Activated CD8-positive, alpha-beta T cell treated with anti-CD3 and anti-CD28 coated beads for 36 hours (primary cell): ENCODE measurements at places on chromosomes 11 and 22. TPM values are rescaled to one million over a fixed set of nuclear protein-coding genes. Genes with fewer than 3 reads are reported as not detected.

GRCh38 chr11:18299721-18300120 is 22.2 kb downstream of the HPS5 start:
- no peak overlapping the region for H3K27ac ChIP-seq
- no peak overlapping the region for H3K4me3 ChIP-seq
- H3K36me3 ChIP-seq, result peaks cover 37% of the 10 kb centered on the region
- H3K4me1 ChIP-seq, result no peaks in the 10 kb centered on the region
- DNase-seq, result no peak

GRCh38 chr11:109192864-109193263 is 229.1 kb upstream of the C11orf87 start:
- no peak for DNase-seq
- H3K4me3 ChIP-seq, result no peak overlapping the region
- no peaks in the 10 kb centered on the region for H3K36me3 ChIP-seq
- no peaks in the 10 kb centered on the region for H3K27me3 ChIP-seq
- H3K27ac ChIP-seq, result no peak overlapping the region
- no peaks in the 10 kb centered on the region for H3K4me1 ChIP-seq

Gene RAC2
- total RNA-seq, result 717 TPM

DNA sequence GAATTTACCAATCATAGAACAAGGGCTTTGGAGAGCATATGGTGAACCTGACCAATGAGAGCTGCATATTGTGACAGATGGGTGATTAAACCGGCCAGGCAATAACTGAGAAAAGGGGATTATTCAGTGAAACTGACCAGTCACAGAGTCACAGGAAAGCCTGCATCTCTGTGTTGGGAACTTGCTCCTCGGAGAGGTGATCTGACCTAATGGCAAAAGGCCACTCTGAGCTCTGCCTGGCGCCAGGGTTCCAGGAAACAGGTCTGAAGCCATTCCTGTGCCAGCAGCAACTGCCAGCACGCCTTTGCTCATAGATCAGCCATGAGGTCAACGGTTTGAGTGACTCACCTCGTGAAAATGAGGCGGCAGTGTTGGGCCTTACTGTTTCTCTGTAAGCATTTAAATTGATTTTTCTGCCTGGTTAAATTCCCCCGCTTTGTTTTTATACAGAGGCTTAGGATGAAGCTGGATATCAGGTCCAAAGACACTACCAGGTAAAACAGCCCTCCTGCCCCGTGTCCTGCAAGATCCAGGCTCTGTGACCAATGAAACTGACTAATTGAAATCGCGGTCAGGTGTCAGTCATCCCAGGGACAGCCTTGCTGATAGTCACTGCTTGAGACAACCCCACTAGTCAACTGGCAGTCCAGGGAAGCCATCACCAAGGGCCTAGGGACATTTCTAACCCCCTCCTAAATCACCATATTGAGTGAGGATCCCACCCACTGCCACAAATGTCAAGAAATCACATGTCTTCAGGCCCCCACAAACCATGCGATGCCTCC is 35.8 kb upstream of the MYOD1 start:
- peaks cover 17% of the 10 kb centered on the region for H3K27me3 ChIP-seq
- no peak overlapping the region for H3K4me3 ChIP-seq

GRCh38 chr22:20650294-20651207 is 123.4 kb upstream of the SERPIND1 start:
- no peaks in the 10 kb centered on the region for H3K36me3 ChIP-seq
- H3K27me3 ChIP-seq, result no peaks in the 10 kb centered on the region
- DNase-seq, result no peak
- no peak overlapping the region for H3K27ac ChIP-seq

GRCh38 chr22:33465554-33465953 is 407.4 kb upstream of the SYN3 start:
- no peaks in the 10 kb centered on the region for H3K36me3 ChIP-seq
- no peak overlapping the region for H3K27ac ChIP-seq
- no peaks in the 10 kb centered on the region for H3K27me3 ChIP-seq
- no peaks in the 10 kb centered on the region for H3K4me1 ChIP-seq
- no peak for DNase-seq

- H3K27ac ChIP-seq, result no peak overlapping the region
- H3K27me3 ChIP-seq, result no peaks in the 10 kb centered on the region
- DNase-seq, result no peak
- no peaks in the 10 kb centered on the region for H3K4me1 ChIP-seq
- H3K36me3 ChIP-seq, result no peaks in the 10 kb centered on the region
Observed at GRCh38 chr11:90840071-90840470, 617.2 kb upstream of the CHORDC1 start.

Gene PKDREJ
- total RNA-seq, result not detected
